Mesendoderm (in vitro differentiated cells): ENCODE measurements at places on chromosomes 12 and 14.
A peak's percentile ranks its signal among the peaks of the same experiment; 100 is the strongest.

GRCh38 chr14:79896009-79896408, 315.3 kb downstream of the DIO2 start:
- DNase-seq, result no peak

DNA sequence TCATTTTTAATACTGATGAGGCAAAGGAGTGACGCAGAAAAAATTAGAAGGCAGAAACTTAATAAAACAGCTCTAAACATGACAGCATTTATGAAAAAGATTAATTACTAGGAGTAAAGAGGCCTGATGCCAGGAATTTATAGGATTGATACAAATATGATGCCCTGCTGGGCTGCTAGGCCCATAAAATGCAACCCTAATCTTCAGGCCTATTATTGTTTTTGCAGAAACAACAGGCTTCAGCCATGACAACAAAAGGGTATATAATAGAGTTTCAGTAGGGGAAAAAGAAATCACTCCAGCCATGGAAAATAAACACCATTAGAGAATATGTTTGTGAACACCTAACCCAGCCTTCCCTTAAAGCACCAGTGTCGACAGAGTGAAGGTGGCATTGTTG, 50.6 kb downstream of the OTX2 start:
- DNase-seq, result no peak

- DNase-seq, result no peak
These were observed 22.6 kb upstream of the DRAM1 start for GRCh38 chr12:101854747-101855146.

DNA sequence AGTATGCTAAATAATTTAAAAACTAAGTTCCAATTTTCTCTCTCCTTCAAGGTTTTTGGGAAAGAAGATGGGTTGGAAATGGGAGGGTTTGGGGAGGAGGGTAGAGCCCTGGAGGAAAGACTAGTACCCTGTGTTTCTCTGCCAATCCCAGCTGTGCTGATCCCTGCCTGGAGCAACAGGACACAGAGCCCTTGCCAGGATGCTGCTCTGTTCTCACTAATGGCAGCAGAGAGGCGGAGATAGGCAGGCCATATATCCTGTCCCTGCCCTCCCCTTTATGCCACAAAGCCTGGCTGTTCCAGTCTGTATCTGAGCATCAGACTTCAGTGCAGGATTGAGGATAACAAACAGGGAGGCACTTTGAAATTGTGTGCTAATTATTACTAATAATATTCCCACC, 99.0 kb downstream of the C12orf75 start:
- DNase-seq, result no peak

DNA sequence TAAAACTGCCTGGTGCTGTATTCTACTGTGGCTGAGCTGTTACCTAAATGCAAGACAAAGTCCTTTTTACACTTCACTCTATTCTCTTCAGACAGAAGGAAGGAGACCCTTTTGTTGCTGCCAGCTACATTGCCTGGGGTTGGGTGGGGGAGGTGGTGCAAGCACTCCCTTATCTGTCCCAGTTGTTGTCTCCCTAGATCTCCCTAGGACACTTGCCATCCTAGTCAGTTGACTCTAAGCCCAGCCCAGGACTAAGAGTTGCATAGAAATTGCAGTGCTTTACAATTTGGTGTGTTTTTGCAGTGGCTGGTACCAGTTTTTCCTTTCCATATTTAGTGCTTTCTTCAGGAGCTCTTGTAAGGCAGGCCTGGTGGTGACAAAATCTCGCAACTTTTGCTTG, 35.1 kb downstream of the SCYL2 start:
- DNase-seq, result peak; percentile 4

GRCh38 chr14:71290301-71290700, 383.0 kb downstream of the PCNX1 start:
- DNase-seq, result peak; percentile 26

- DNase-seq, result no peak
These were observed 1182.2 kb downstream of the FLRT2 start for GRCh38 chr14:86712176-86712575.

DNA sequence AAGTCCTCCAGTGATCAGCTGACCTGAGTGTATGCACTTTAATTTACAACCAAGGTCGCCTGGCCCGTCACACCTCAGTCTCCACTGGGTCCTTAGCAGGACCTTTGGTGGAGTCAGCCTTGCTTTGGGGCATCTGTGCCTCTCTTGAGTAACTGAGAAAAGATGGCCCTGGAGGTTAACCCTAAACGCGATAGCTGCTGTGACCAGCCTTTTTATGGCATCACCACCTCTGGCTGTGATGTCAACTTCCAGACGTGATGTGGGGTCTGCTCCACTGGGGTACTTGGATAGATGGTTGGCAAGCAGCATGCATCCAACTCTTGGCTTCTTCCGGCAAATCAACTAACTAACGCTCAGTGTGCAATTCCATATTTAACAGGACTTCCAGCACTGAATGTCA, 122.8 kb upstream of the RTL1 start:
- no peak for DNase-seq

GRCh38 chr12:98332642-98333041, 182.7 kb upstream of the TMPO start:
- no peak for DNase-seq

DNA sequence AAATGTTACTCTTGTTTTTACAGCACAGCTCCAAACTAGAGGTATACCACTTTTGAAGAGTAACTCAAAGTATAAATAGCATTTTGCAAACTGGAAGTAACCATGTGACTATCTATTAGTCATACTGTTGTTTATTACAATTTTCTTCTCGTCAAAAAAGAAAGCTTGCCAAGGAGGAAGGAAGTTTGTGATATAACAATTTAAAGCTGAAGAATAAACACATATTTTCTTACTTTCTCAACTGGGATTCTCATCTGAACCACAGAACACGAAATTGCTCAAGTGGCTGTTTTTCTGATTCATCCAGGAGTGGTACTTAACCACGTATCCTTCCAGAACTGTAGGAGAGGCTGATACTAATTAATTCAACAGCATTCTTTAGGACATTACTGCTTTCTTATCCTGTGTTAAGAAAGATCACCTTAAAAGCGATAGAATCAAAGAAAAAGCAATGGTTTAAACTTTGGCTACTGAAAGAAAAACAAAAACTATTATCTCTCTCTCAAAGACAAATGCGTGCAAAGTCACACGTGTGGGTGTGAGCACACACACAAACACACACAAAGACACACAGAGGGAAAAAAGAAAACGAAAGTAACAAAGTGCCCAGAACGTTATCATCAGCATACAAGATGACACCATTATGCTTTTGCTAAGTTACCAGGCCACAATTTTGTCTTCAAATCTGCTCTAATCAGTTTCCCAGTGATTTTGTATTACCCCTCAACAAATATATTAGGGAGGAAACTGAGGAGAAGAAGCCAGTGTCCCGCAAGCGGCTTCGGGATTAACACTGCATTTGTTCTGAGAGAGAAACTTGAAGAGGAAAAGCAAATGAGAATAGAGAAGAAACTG, at the start of gene CLEC2B:
CLEC2B (minus strand) TSS at position 48 of the 855 bp plus-strand sequence.
- no peak for DNase-seq

GRCh38 chr12:75641031-75641780, 129.8 kb upstream of the KRR1 start:
- peak; percentile 83 for DNase-seq
